ENCODE measurements at places on chromosomes 3 and 15.

- DNase-seq: no peak
Observed at GRCh38 chr3:133986311-133986710, 43.4 kb downstream of the SLCO2A1 start.

DNA sequence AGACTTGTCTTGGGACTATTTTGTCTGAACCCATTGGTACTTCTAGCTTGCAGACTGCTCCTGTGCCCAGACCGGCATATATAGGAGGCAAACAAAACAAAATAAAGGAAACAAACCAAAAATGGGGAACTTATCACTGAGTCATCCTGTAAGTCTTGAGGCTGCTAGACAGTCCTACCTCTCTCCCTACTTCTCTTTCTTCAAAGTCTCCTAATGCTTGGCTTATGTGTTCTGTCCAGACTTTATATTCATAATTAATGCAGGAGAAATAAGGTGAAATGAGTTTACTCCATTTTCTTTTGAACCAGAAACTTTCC is 266.2 kb downstream of the ZNF385D start:
- DNase-seq: no peak

DNA sequence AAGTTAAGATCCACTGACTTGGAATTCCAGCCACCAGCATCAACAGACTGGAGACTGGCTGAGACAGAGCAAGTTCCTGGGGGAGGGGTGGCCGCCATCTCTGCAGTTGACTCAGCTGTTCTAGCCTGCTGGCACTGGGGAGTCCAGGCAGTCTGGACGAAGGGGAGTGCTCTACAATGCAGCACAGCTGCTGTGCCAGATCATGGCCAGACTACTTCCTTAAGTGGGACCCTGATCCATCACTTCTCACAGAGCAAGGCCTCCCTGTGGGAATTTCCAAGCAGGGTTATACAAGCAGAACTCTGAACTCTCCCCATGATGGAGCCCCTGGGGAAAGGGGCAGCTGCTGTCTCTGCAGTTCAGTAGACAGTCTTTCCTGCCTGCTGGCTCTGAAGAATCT is 35.2 kb downstream of the PYGO1 start:
- DNase-seq: no peak

DNA sequence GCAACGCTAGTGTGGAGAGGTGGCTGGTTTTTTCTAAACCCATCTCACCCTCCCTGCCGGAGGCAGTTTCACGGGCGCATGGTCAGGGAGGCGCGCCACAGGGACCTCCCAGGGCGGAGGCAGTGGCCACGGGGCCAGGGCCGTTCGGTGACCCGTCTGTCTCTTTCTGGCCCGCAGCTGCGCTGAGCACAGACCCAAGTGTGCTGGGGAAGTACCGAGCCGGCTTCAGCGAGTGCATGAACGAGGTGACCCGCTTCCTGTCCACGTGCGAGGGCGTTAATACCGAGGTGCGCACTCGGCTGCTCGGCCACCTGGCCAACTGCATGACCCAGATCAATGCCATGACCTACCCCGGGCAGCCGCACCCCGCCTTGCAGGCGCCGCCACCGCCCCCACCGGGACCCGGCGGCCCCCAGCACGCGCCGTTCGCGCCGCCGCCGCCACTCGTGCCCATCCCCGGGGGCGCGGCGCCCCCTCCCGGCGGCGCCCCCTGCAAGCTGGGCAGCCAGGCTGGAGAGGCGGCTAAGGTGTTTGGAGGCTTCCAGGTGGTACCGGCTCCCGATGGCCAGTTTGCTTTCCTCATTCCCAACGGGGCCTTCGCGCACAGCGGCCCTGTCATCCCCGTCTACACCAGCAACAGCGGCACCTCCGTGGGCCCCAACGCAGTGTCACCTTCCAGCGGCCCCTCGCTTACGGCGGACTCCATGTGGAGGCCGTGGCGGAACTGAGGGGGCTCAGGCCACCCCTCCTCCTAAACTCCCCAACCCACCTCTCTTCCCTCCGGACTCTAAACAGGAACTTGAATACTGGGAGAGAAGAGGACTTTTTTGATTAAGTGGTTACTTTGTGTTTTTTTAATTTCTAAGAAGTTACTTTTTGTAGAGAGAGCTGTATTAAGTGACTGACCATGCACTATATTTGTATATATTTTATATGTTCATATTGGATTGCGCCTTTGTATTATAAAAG is 1.8 kb downstream of the HES1 start:
- peak; percentile 32 for DNase-seq

GRCh38 chr3:122975163-122975923 is 52.2 kb downstream of the SEMA5B start:
- no peak for DNase-seq

GRCh38 chr15:77029166-77030047 is 34.5 kb downstream of the PSTPIP1 start:
- no peak for DNase-seq

GRCh38 chr3:17030956-17031652 is 146.3 kb downstream of the PLCL2 start:
- no peak for DNase-seq

DNA sequence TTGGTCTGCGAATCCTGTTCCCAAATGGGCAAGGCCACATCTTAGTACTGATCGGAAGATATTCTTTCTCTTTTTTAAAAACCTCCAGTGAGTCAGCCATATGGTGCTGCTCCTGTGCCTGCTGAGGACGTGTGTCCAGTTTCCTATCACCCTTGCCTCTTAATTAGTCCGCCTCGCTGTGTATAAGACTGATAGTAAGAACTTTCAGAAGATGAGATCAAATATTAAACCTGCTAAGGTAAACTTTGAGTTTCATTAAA is 612 bp downstream of the UBA5 start:
- no peak for DNase-seq

- DNase-seq: no peak
Observed at GRCh38 chr3:156311431-156311830, 191.1 kb downstream of the KCNAB1 start.

DNA sequence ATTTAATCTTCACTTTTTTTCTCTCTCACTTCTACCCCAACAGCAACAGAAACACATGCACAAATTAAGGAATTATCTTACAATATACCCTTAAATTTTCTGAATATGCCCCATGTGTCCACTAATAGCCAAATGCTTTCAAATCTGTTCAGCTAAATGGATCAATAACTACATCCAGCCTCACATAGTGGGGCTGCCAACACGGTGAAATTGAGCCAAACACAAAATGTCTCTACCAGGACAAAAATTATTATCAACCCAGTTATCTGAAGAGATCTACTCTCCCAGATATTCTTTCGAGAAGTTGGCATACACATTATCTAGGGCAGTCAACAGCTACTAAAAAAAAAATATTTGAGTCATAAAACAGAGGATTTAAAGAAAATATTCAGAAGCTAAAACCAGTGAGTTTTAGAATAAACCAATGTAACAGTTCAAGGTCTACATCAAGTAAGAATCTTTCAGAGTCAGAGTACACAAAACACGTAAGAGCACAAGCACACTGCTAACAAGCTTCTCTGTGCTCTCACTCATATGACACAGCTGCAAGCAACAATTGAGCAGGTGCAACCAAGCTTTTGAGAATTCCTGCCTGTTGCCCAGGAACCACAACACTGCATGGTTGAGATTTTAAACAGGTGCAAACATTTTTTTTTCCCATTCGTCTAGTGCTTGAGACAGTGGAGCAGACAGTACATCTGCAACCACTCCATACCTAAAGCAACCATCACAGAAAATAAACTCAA is 247.7 kb downstream of the ZBTB20 start:
- no peak for DNase-seq

- no peak for DNase-seq
Observed at GRCh38 chr3:157844800-157845565, 261.2 kb downstream of the SHOX2 start.

- DNase-seq: no peak
Observed at GRCh38 chr3:26622621-26623418, at the start of gene LRRC3B. Gene LRRC3B, plus strand, starts transcription at chr3:26622772. Its CDS starts 86,901 bp downstream, at chr3:26709673.

GRCh38 chr3:110293660-110294059 is 778.0 kb upstream of the NECTIN3 start:
- no peak for DNase-seq

DNA sequence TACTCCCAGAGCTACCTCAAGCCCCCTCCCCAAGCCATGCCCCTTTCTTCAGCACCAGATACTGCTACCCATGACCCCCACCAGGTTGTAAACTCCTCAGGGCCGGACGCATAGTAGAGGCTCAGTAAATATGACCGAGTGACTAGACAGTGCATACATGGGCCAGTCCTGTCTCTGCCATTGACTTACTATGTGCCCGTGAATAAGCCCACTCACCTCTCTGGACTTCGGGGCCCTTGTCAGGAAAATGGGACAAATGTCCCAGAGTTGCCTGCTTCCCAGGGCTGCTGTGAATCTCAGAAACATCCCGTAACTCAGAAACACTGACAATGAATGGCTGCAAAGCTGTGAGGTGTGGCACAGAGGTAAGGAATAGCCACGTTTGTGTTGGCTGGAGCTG is 48.2 kb upstream of the FGD5 start:
- no peak for DNase-seq

- no peak for DNase-seq
Observed at GRCh38 chr3:177944228-177944661, 592.0 kb upstream of the KCNMB2 start.
